AG04449 (cell line): ENCODE measurements at places on chromosomes 1 and 21.

DNA sequence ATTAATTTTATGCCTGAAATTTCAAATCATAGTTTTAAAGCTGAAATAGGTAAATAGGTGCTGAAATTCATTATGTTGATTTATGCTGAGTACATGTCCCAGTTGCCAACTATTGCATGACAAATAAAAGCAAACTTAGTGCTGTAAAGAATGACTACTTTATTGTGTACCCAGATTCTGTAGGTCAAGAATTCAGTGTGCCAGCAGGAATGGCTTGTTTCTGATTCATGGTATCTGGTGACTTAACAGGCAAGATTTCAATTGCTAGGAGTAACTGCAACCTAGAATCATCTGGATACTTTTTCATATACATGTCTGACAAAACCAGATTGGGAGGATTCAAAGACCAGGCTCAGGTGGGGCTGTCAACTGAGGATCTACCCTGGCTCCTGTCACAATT, 678.4 kb upstream of the ADAMTS5 start:
- DNase-seq, result no peak

DNA sequence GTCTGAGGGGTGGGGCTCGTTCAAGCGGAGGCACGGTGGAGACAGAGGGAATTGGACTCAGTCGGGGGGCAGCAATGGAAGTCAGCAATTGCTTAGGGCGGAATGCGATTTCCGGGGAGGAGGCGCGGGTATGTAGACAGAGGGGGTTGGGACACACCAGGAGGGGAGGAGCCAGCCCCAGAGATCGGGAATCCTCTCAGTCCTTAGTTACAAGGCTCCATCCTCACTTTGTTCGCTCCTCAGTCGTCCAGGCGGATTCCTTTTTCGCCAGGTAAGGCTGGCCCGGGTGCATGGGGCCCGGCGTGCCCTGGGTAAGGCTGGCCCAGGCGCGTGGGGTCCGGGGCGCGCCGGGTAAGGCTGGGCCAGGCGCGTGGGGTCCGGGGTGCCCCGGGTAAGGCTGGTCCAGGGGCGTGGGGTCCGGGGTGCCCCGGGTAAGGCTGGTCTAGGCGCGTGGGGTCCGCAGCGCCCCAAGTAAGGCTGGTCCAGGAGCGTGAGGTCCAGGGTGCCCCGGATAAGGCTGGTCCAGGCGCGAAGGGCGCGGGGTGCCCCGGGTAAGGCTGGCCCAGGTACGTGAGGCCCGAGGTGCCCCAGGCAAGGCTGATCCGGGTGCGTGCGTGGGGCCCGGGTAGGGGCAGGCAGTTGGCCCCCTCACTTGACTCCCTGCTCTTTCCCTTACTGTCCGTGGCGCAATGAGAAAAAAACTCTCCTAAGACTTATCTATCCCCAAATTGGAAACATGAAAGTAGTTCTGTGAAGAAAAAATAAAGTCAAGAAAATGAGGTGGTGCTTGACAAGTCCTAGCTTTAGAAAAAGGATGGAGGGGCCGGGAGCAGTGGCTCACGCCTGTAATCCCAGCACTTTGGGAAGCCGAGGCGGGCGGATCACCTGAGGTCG, at the start of gene L1TD1:
L1TD1 (plus strand) TSS at position 199 of the 894 bp plus-strand sequence. CDS start 11,780 bp downstream, outside the sequence.
- DNase-seq, result no peak

DNA sequence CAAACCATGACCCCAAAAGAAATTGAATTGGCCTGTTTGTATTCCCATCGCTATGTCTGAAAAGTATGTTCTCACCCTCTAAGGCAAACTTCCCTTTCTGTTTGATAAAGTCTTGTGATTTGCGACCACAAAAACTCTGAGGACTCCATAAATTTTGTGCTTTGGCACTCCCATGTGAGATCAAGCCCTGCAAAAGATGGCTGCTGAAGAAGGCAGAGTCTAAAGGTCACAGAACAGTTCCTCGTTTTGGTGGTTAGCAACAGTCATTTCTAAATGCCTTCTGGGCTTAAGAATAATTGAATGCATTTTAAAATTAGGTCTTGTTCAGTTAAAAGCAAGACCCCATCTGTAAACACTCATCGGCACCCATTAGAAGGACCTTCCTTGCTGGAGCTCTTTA, 441.6 kb downstream of the OMA1 start:
- no peak for DNase-seq

GRCh38 chr1:4117196-4117595, 217.1 kb upstream of the C1orf174 start:
- no peak for DNase-seq

- DNase-seq, result peak; percentile 40
Observed at GRCh38 chr1:76073481-76073880, 1.1 kb upstream of the ST6GALNAC3 start.
